ENCODE measurements at places on chromosomes 3 and 15.

GRCh38 chr3:171383206-171384018 lies 76.8 kb downstream of the TNIK start:
- DNase-seq, result no peak

- DNase-seq, result no peak
Observed at GRCh38 chr15:55564347-55565145, 23.6 kb downstream of the PYGO1 start.

GRCh38 chr3:197490098-197491058 lies 65.4 kb downstream of the BDH1 start:
- DNase-seq, result no peak

- DNase-seq, result no peak
Observed at GRCh38 chr3:22439626-22440025, 688.6 kb upstream of the ZNF385D start.

GRCh38 chr3:117126946-117127546 lies 417.5 kb downstream of the TUSC7 start:
- no peak for DNase-seq

DNA sequence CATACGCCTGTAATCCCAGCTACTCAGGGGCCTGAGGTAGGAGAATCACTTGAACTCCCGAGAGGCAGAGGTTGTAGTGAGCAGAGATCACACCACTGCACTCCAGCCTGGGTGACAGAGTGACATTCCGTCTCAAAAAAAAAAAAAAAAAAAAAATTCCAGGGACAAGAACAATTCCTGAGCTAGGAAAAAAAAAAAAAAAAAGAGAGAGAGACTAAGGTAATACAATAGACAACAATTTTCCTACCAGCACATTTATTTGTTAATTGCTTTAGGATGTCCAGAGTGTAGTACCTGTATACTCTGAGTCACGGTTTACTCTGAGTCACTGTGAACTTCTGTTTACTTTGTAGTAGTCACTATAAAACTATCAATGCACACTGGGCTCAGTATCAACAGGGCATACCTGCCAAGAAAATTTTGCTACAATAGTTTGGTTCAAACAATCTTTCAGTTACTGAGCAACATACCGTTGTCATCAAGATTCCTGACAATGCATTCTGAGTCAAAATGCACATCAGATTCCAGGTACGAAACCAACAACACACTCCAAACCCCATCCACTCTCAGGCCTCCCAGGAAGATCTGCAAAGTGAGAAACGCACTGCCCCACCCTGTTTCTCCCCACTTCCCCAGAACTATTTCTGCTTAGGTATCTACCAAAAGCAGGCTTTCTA lies 28.3 kb downstream of the IGF2BP2 start:
- DNase-seq, result peak; percentile 79

GRCh38 chr3:28612232-28612631 lies 263.6 kb upstream of the AZI2 start:
- DNase-seq, result peak; percentile 25

DNA sequence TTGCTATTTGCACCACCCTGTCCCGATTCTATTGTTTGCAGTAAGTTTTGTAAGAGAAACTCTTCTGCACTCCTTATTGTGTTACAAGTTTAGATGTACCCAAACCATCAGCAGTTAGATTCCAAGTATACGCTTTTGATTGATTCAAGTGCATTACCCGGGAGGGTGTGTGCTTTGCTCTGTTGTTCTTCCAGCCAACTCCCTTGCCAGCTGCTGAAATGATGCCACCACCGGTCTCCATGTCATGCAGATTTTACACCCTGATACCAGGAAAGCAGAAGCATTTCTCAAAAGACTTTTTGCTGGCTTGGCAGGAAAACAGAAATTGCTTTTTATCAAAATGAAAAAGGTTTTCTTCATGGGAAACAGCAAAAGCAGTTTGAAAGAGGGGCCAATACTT lies 1006.6 kb upstream of the CFAP20DC start:
- DNase-seq, result no peak

DNA sequence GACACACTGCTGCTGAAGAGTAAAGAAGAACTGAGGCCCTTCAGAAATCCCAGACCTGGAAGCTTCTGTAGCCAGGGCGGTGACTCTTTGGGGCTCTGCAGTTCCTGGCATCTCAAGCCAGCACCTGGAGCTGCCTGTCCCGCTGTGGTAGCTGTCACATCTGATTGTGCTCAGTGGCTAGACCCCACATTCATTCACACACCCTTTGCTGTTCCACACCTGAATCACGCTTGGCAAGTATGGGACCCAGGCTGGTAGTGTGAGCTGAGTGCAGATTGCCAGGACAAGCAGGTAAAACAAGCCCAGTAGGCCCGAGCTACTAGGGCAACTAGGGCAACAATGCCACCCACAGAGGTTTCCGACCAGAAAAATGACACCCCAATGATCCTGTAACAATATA lies 218.2 kb downstream of the VGLL3 start:
- DNase-seq, result no peak

GRCh38 chr3:61146010-61146890 lies 105.0 kb downstream of the FHIT start:
- no peak for DNase-seq

Data from NCI-H774 (cell line).